ENCODE measurements at places on chromosomes 2 and 18.

GRCh38 chr2:225366731-225367130, 32.8 kb upstream of the NYAP2 start:
- no peak for DNase-seq

GRCh38 chr2:177429688-177430325, 37.2 kb downstream of the AGPS start:
- DNase-seq = no peak

- no peak for DNase-seq
These were observed 90.6 kb upstream of the PELI1 start for GRCh38 chr2:64234785-64235184.

DNA sequence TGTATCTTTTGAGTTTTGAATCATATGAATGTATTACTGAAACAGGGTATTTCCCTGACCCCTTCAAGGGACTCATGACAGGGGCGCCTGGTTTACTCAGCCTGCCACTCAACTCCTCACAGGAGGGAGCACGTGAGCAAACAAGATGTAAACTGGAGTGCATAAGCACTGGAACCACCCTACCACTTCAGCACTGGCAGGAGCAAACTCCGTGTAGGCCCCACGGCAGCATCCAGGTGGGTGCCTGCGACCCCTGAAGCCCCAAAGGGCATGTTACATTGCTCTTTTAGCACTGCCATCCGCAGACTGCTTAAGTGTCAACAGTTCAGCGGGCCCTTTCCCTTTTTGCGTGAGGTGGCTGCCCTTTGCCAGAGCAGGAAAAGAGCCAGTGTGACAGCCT, 8.2 kb upstream of the DAPL1 start:
- no peak for DNase-seq

GRCh38 chr2:239318151-239318611, 82.6 kb downstream of the HDAC4 start:
- no peak for DNase-seq

GRCh38 chr2:142306131-142306530, 175.3 kb upstream of the LRP1B start:
- no peak for DNase-seq
